Cerebellar nuclear complex (tissue), 1 donor: ENCODE measurements at places on chromosomes 2 and 18.

DNA sequence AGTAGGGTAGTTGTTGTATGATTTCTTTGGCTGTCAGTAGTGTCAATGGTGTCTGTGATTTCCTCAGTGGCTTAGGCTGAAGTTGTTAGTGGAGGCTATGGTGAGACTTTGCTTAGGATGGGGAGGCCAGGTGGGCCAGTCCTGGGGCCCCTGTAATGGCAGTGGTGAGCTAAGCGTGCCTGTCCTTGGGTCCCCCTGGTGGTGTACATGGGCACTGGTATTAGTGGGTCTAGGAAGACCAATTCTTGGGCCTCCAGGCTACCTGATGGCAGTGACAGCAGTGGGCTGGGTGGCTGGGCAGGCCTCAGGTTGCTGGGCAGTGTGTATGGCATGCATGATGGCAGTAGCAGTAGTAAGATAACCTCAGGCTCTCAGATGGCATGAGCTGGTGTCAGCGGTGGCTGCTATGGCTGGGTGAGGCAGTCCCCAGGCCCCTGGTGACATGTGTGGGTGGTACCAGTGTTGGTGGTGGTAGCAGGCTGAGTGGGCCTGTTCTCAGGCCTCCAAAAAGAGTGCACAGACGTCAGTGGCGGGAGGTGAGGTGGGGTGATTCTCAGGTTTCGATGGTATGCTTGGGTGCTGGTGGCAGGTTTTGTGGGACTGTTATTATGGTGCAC is 103.2 kb downstream of the KLHL14 start:
- DNase-seq, result no peak

DNA sequence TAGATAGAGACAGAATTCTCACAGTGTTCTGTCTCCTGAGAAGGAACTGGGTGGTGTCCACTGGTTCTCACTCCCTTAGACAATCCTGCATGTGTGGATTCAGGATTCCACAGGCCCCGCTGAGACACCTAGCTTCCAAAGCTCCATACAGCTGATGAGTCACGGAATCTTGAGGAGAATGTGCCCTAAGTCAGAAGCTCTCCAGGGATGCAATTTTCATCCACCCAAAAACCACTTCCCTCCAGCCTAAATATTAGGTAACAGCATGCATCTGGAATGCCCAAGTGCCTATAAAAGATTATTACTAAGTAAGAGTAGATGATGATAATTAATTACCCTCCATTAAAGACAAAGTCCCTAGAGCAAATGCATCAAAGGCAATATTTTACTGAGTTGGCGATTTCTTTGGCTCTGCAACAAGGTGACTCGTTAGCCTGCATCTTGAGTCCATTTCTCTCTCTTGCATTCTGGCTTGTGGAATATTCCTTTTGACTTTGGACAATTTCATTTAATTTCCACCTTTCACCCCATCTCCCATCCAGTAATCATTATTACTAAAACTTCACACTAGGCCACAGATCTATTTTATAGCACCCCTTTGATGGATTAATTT is 475.1 kb downstream of the TNS1 start:
- DNase-seq, result no peak

- no peak for DNase-seq
These were observed 5.1 kb upstream of the CALCRL start for GRCh38 chr2:187453078-187453641.

DNA sequence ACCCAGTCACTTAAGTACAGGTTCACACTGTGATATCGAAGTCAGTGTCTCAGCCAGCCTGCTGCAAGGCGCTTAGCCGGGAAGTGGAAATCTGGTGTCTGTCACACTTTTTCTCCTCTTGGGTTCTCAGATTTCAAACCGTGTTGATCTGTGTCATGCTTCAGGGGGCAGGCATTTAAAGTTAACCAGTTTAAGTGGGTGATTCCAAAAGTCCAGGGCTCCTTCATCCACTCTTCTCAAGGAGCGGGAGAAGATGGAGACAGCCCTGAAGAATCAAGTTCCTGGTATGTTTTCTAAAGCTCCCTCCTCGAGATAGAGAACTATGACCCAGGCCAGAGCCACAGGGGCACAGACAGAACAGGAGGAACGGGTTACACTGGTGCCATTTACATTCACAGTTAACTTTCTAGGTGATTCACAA is 331.7 kb downstream of the GBX2 start:
- no peak for DNase-seq

DNA sequence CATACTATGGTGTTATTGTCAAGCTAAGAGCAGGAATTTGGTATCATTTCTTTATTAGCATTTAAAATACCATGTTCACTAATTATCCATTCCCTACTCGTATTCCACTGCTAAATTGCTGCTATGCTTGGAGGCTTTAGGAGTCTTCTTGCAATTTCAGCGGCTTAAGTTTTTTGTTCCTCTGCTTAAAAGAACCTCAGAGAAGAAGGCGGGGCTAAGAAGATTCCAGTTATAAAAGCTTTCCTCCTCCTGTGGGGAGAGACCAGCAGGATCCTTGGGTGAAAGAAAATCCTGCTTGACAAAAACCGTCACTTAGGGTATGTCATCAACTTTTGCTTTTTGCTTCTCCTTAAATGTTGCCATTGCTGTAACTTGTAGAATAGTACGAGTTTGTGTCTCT is at the start of gene TRPM8:
Gene TRPM8, plus strand, starts transcription at position 258 of the 400 bp plus-strand sequence. CDS start 9,165 bp downstream, outside the sequence.
- DNase-seq, result no peak

DNA sequence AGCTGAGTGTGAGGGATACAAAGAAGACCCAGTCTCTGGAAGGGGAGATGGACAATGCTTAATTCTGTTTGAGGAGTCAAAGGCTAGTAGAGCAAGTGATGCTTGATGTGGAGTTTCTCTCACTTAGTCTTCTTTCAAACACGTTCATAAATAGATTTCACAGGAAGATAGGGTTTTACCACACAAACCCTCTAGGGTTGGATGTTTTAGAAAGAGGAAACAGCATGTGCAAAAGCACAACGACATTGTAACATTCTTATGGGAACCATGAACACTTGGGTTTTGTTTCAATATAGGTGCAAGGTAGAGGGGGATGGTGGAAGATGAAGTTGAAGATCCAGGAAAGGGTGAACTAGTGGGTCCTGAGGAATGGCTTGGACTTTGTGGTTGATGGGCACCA is 10.8 kb upstream of the EFEMP1 start:
- no peak for DNase-seq

DNA sequence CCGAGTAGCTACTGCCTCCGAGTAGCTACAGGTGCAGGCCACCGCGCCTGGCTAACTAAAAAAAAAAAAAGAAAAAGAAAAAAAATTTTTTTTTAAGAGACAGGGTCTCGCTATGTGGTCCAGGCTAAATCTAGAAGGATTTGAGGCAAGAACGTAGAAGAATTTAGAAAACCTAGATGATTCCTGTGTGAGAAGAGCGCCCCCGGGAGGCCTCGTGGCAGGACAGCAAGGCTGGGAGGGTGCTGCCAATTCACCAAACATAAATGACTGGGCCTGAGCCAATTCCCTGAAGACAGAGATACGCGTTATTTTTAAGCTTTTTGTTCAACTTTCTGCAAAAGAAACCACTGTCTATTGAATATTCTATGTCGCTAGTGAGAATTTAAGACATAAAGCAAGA is 90.1 kb upstream of the TGFA start:
- no peak for DNase-seq

DNA sequence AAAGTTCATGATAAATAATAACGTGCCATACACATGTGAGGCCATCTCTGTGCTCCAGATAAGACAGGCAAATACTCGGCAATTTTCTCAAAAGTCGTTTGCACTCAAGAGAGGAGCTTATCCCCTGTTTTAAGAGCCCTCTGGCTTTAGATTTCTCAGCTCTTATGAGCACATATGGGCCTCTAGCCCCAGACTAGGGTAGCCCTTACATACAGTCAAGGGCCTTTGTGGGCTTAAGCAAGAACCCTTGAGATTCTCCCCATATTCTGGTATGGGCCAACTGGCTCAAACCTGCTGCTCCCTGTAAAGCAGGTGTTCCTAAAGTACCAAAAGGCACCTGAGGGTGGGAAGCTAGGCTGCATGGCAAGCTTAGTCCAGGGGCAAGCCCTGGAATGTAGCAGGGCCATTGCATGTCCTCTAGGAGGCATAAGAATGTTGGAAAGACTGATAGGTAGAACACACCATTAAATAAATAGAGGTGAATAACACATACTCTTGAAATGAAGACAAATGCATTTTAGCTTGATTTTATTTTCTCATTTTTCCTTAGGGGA is 66.1 kb downstream of the FASTKD2 start:
- no peak for DNase-seq

GRCh38 chr2:120853306-120854013 is 117.8 kb downstream of the GLI2 start:
- no peak for DNase-seq

DNA sequence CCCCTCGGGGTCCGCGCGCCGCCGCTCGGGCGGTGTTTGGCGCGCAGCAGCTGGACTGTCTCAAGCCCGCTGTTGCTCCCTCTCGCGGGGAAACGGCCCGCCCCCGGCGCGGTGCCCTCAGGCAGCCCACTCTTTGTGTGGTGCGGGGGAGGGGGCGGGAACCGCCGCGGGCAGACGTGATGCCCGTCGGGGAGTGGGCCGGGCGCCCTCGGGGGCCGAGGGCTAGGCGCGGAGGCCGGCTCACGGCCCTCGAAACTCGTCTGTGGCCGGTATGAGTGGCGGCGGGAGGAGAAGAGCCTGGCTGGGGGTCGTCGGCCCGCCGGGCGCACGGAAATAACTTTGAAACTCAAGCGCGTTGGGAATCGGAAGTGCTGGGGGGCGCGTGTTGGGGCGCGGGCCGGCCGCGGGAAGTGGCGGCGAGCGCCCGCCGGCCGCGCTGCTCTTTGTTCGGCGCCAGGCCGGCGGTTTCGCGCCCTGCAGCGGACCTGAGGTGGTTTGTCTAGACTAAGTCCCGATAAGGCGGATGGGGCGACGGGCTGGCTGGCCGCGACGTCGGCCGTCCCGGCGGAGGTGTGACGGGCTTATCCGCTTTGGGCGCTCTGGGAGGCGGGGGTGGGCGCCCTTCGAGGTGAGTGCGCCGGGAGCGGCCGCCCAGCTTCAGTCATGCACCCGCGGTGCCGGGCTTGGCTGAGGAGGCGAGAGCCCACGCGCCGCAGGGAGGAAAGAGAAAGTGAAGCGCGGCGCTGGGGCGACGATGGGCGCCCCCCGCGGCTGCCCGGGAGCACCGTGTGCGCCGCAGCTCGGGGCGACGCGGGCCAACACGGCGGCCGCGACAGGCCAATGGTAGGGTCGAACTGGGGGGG is 679 bp downstream of the PTMA start:
- no peak for DNase-seq
